ENCODE measurements at places on chromosomes 3 and 15.
A peak's percentile ranks its signal among the peaks of the same experiment; 100 is the strongest.

GRCh38 chr3:195574497-195575304 lies 9.0 kb downstream of the APOD start:
- no peak for DNase-seq

- DNase-seq = no peak
Measured at GRCh38 chr3:108804437-108804836, 18.1 kb upstream of the TRAT1 start.

DNA sequence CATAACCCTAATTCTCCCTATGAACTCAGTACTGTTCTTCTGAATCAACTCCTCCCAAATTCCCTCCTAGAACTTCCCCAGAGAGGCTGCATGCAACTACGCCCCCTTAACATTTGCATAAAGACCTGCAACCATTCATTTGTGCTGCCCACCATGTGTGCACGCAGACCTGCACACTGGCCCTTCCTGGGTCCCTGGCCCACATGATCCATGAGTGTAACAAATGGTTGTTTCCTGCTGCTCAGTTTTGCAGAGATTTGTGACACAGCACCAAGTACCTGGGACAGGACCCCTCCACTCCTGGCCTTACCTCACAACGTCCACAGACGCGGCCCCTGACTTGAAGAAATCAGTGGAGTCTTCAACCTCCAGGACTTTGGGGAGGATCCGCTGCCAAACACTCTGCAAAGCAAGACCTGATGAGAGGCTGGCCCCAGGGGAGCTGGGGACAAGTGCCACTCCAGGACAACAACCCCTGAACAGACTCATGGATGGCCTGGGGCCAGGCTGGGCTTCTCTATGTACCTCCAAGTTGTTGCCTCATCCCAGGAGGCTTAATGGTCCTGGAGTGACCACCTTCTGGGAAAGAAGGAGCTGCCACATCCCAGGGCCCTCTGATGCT lies 33.8 kb downstream of the ALDH1L1 start:
- no peak for DNase-seq

DNA sequence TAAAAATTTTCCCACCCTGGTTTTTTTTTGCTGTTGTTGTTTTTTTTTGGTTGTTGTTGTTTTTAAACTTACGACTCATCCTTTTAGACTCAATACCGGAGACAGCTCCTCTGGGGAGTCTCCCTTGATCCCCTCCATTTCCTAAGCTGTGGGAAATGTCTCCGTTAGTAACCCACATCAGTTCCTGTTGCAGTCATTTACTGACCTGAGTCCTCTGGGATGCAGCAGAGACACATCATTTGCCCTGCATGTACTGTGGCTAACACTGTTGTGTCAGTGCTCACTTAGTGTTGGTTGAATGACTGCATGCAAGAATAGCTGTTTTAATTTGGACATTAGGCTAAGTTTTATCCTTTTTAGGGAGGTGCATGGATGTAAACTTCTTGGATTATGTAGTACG lies 83.8 kb downstream of the MBNL1 start:
- DNase-seq = no peak

DNA sequence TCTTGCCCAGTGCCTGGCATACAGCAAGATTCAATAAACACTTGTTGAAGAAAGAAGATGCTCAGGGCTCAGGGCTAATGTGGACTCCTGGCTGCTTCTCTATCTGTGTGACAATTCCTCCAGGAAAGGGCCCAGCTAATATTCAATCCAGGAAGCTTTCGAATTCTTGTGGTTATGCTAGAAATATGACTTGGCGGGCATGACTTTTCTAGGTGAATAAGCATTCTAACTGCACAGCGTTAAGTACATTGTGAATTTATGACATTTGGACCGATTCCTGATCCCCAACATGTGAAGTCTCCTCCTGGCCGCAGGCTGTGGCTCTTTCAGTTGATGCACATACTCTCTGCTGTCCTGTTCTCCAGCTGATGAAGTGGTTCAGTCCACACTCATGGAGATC lies 117.0 kb downstream of the IMPG2 start:
- peak; percentile 22 for DNase-seq

DNA sequence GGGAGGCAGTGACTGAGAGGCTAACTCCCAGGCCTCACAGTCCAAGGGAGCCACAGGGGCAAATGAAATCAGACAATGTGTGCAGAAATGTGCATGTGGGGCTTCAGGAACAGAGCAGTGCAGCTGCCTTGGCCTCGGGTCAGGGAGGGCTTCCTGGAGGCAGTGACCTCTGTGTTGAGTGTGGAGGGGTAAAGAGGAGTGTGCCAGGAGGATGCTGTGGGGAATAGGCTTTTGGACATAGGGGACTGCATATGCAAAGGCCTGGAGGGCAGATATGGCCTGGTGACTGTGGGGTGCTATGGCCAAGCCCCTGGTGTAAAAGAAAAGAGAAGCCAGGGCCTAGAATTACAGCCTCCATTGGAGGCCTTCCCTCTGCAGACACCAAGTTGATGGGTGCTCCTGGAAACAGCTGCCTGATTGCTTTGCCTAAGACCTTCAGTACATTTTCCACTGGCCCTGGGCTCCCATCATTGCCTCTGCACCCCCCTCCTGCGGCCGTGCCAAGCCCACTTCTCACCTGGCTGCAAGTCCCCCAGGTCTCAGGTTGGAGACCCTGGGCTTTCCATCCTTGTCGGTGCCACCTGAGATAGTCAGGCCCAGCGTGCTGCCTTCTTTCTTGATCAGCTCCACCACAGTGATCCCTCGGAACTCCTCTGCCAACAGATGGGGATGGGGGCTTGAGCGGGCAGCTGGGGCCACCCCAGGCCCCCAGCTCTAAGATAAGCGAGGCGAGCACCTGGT lies 15.1 kb downstream of the GRIP2 start:
- no peak for DNase-seq

- peak; percentile 30 for DNase-seq
Measured at GRCh38 chr3:190252080-190252479, 70.2 kb downstream of the CLDN1 start.

- no peak for DNase-seq
Measured at GRCh38 chr3:179981646-179982045, 55.1 kb downstream of the PEX5L start.

Data from GM04503 (cell line).